ENCODE measurements at places on chromosomes 6 and 20.

DNA sequence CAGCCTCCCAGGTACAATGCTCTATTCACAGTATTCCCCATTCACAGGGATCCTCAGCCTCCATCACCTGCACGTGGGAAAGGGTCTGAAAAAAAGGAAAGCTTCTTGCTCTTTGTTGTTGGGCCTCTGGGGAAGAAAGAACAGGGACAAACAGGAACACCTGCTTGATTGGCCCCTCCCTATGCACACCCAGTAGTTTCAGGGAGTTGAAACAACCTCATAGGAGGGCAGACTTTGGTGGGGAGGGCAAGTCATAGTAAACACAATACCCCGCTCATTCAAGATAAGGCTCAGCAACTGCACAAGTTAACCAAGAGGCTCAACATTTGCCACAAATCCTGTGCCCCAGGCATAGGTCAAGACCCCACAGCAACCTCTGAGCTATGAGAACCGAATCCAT is 1.7 kb downstream of the GHRH start:
- no peak for DNase-seq

- no peak for DNase-seq
These were observed 123.9 kb downstream of the IBTK start for GRCh38 chr6:82123632-82124031.

DNA sequence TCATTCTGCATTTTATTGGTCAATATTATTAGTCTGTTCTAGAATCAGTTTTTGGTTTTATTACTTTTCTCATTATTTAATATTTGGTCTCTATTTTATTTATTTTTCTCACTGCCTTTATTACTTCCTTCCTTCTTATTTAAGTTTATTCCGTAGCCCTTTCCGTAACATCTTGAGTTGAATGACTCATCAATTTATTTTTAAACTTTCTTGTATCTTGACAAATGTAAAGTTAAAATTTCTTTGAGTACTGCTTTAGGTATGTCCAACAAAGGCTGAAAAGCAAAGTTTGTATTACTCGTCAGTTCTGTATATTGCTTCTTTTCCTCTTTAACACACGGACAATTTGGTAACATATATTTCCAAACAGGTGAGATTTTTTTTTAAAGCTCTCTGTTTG is 192.0 kb downstream of the CD109 start:
- no peak for DNase-seq

- DNase-seq = no peak
These were observed 40.2 kb downstream of the FOXP4 start for GRCh38 chr6:41586252-41587007.
